Kidney tubule cell (primary cell): ENCODE measurements at places on chromosomes 4 and X.

DNA sequence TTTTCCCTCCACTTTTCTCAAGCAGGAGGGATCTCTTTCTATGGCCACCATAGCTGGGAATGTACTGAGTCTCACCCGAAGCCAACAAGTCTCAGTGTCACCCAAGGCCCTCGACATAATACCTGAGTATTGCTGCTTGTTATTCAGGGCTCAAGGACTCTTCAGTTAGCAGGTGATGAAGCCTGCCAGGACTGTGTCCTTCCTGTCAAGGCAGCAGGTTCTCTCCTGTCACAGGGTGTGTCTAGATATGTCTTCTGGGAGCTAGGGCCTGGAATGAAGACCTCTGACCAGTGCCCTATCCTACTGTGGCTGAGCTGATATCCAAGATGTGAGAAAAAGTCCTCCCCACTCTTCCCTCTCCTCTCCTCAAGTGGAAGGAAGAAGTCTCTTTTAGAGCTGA, 391.0 kb upstream of the DIPK2B start:
- no peak for DNase-seq

DNA sequence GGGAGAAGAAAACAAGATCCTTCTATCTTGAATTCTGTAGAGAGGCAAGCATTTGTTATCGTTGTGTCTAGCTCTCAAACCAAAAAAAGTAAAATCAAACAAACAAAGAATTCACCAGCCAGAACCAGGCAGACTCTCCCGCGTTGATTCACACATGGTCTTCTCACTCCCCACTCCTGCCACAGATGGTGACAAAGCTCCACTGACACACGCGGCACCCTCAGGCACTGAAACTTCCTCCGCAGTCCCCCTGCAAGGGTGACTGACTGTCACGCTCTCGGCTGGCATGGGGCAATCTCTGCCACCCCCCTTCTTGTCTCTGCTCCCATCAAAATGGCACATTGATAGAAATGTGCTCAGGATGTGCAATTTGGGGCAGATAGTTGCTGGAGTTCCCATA, 304.9 kb downstream of the DHX15 start:
- no peak for DNase-seq

DNA sequence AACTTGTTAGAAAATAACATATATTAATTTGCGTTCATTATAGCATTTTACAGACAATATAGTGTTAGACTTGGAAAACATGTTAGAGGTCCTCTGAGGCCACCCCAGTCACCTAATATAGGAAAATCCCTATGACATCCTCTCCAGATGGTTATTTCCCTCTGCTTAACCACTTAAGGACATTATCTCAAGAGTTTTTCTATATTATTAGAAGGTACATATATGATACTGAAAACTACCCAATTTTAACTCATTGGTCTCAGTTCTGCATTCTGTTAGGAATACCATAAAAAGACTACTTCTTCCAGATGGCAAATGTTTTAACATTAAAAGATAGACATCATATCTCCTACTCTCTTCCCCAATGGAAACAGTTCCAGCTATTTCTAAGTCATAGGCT, 21.4 kb downstream of the PTPN13 start:
- no peak for DNase-seq

- no peak for DNase-seq
Measured at GRCh38 chr4:27635936-27636913, 775.6 kb downstream of the STIM2 start.

- DNase-seq, result no peak
Measured at GRCh38 chr4:87086143-87086805, 134.1 kb downstream of the KLHL8 start.

DNA sequence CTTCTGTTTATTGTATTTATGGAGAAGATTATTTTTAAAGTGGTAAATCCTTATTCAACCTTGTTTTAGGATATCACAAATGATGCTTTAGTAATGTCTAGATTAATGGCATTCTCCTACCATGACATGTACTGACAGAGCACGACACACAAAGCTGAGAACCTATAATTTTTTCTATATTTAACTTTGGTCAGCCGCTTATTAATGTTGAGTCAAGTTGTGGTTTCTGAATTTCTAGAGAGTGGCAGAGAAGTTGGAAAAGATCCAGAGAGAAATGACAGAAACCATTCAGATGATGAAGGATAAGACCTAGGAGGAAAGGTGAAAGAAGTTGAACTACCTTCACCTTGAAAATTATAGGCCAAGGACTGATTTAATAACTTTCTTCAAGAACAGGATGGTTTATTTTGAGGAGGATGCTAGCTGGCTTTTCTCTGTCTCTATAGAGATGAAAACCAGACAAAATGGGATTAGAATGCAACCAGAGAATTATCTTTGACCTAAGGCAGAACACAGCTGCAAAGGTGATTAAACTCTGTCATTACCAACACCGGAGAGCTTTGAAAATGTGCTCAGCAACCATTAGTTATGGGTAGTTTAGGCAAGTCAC, 62.6 kb upstream of the TSPAN5 start:
- peak; percentile 83 for DNase-seq

GRCh38 chrX:110248578-110248977, 69.3 kb downstream of the AMMECR1 start:
- no peak for DNase-seq

DNA sequence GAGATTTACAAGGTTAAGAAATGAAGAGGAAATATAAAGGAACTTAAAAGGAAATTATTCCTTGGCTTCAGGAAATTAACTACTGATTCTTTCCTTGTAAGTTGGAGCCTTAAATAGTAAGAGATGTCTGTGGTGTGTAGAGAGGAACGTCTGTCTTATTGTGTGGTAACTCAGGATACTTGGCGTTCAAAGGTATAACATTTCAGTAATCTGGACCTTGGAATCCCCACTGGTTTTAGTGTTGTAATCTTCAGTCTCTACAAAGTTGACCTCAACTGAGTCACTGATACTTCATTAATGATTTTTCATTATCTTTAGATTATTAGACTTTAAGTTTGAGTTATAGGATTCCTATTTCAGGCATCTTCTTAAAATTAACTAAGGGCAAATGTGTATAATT, 79.1 kb upstream of the LSM6 start:
- DNase-seq, result peak; percentile 18

DNA sequence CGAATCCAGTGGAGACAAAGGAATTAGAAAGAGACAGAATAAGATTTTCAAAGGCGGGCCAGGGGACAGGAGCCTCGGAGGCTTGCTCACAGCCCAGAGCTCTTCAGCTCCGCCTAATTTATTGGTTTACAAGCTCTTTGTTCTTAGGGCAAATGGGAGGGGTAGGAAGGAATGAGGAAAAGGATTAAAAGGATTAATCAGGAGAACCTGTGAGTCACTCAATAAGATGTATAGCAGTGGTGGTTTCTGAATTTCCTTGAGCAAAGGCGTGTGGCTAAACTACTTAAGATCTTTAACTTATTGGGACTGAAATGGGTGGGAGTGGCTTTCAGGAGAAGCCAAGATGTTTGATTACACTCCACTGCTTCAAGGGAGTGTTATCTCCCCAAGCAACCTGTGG, 456.0 kb upstream of the SPANXN1 start:
- peak; percentile 27 for DNase-seq

GRCh38 chr4:9979101-9979701, 42.1 kb downstream of the SLC2A9 start:
- no peak for DNase-seq

GRCh38 chr4:37320513-37321235, 76.1 kb downstream of the NWD2 start:
- no peak for DNase-seq

GRCh38 chr4:2295500-2295899, 33.6 kb upstream of the MXD4 start:
- no peak for DNase-seq

DNA sequence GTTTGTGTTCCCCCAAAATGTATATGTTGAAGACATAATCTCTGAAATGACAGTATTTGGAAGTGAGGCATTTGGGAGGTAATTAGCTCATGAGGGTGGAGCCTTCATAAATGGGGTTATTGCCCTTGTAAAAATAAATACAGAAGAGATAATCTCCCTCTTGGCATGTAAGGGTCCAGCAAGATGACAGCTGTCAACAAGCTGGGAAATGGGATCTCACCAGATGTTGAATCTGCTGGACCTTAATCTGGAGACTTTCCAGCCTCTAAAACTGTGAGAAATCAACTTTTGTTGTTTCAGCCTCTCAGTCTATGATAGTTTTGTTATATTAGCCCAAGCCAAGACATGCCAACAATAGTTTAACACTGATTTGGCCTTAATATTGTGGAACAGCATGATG, 438.2 kb upstream of the PCDH7 start:
- DNase-seq, result no peak

DNA sequence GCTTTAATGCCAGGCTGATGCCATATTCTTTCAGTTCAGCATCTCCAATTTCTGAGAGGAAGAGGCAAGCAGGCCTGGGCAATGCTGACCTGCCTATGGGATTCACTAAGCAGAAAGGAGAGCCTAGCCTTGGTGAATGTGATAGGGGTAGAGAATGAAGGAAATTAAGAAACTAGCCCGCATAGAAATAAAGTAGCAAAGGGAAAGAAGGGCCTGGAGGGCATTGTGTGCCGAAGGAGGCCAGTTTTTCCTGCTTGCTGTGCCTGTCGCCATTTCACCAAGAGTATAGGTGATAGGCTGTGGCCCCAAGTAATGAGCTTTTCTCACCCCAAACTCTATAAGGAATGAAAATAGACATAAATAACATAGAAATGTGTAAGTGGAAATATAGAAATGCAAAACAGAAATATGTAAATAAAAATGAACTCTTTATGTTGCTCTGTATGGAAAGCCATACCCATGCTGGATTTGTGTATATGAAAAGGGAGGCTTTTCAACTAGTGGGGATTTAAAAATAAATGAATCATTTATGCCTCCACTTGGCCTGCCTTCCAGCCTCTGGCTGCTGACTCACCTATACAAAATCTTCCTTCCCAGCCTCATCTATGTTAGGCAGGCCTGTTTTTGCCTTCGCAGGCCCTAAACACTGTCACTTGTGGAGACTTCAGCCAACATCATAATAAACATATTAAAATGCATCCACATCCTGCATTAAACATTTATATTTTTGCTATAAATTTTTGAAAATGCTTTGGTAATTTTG, 5.1 kb upstream of the OCRL start:
- peak; percentile 23 for DNase-seq

GRCh38 chrX:104668550-104668949, 102.6 kb downstream of the IL1RAPL2 start:
- DNase-seq, result peak; percentile 47

- DNase-seq, result no peak
Measured at GRCh38 chr4:185480016-185480732, 8.6 kb upstream of the CCDC110 start.

- DNase-seq, result peak; percentile 27
Measured at GRCh38 chr4:186079694-186080093, 10.7 kb downstream of the TLR3 start.

GRCh38 chr4:53076374-53076958, 214.3 kb downstream of the RASL11B start:
- no peak for DNase-seq

DNA sequence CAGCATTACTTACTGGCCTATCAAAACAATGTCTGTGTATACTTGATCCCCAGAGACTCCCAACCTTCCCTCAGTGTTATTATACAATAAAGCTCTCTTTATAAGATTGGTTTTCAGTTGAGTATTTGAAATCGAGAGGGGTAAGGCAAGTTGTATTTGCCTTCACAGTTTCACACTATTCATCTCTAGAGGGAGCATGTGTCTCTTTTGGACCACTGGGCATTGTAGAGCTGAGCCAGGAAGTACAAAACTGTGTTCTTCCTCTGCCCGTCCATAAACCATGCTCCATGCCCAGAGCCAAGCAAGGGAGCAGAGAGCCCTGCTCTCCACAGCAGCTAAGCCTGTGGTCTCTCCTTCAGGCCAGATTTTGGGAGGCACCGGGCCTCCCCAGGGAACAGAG, 61.5 kb upstream of the HHIP start:
- DNase-seq, result no peak

DNA sequence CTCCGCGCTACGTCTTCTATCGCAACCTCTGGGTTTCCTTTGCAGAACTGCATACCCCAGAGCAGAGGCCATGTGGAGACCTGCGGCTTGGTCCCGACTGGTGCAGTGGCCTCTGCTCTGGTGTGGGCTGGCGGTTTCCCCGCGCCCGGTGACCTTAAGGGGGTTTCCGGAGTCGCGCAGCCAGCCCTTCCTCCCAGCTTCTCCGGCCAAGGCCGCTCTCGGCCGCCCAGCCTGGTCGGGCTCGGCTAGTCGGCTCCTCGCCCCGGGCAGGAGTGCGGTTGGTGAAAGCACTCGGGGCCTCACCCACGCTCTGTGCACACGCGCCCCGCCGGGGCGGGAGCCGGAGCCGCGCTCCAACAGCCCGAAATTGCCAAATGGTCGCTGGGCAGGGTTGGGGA, 84.9 kb downstream of the BCOR start:
- DNase-seq, result peak; percentile 44

GRCh38 chr4:3348621-3349020, 55.8 kb downstream of the RGS12 start:
- no peak for DNase-seq

DNA sequence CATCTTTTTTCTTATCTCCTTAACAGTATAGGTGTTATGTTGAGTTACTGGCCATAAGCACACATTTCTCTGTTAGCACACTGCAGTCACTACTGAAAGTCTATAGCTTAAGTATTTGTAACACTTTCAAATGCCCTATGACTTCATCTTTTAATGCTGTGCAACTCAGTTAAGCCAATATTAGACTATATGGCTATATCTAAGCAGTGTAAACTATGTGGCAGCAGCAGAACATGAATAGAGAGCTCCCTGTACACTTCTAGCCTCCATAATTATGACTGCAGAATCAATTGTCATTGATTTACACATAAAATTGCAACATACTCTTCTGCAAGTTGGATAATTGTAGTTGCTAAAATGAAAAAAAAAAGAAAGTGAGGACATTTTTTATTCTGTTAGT, 250.3 kb downstream of the EPHA5 start:
- DNase-seq, result no peak

DNA sequence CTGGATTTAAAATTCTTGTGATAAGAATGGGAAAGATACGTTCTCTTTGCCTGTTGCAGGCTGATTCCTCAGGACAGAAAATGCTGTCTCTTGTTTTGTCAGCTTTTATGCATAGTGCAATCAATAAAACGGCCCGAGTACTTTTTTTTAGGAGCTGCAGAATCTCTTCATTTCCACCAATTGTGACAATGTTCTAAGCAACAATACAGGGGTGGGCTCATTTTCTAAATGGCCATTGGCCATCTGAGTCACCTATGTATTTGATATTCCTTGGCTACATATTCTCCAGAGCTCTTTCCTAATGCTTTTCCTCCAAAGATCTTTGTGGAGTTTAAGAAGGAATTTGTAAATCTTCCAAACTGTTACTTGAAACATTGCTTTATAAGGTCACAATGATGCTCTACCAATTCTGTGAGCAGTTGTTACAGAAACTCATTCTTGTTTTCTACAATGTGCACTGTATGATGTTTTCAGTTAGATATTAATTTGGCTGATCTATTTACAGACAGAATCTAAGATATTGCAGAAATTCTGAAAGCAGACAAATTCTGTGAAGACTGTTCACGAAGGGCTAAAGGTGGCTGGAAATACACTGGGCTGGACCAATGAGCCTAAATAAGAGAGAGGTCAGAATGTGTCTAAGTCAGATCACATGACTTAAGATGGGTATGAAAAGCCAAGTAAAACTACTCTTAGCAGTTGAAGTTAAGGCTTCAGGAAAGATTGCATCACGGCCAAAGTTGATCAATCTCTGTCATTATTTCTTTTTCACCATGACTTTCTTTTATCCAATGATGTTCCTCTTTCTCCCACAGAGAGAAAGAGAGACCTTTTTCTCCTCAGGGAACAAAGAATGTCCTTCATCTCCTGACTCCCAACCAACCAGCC, 33.4 kb downstream of the TAPT1 start:
- no peak for DNase-seq
